ENCODE measurements at places on chromosomes 12 and 14. TPM values are rescaled to one million over a fixed set of nuclear protein-coding genes. Genes with fewer than 3 reads are reported as not detected.

The TMPRSS12 gene
- not detected for total RNA-seq

DNA sequence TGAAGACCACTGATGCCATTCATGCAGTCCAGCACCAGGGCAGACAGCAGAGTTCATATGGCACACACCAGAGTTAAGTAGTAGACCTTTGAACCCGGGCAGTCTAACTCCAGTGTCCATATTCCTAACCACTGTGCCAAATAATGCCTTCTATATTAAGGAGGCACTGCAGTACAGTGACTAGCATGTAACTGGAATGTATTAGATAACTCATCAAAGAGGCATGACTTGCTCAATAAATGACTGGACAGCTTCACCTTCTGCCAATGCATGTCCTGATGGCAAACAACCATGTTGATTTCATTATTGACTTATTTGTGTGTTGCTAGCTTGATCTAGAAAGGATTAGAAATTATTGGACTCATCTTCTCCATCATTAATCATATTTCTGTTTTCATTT, 40.2 kb downstream of the DACT1 start:
- no peak for DNase-seq

The GPR84 gene
- not detected for total RNA-seq

GRCh38 chr12:8664228-8664913, 1.7 kb upstream of the MFAP5 start:
- peak; percentile 87 for DNase-seq

GRCh38 chr12:78396538-78396937, 468.0 kb upstream of the SYT1 start:
- no peak for DNase-seq

The CCDC198 gene
- total RNA-seq = not detected

- no peak for DNase-seq
These were observed 45.5 kb upstream of the FAR2 start for GRCh38 chr12:29103539-29103974.

The CPM gene
- 7.7 TPM for total RNA-seq

DNA sequence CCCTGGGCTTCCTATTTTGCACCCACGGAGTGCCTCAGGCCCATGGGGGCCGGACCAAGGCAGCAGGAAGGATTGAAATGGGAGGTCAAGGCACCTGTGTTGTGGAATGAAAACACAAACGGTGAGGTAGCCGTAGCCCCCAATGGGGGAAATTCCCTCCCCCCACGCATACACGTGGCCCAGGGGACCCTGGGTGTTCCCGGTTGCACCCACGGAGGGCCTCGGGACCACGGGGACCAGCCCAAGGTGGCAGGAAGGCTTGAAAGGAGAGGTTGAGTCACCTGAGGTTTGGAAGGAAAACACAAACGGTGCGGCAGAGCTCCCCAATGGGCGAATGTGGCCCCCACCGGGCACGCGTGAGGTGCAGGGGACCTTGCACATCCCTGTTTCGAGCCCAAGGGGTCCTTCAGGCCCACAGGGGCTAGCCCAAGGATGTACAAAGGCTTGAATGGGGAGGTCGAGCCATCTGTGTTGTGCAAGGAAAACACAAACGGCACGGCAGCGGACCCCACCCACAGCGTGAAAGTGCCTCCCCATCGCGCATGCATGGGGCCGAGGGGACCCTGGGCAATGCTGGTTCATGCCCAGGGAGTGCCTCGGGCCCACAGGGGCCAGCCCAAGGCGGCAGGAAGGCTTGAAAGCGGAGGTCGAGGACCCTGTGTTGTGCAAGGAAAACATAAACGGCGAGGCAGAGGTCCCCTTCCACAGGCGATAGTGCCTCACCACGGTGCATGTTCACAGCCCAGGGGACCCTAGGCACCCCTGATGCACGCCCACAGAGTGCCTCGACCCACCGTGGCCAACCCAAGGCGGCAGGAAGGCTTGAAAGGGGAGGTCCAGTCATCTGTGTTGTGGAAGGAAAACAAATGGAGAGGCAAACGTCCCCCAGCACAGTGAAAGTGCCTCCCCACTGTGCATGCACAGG, 376.7 kb downstream of the ALG10 start:
- peak; percentile 32 for DNase-seq

The PPP1R36 gene
- 0.19 TPM for total RNA-seq

DNA sequence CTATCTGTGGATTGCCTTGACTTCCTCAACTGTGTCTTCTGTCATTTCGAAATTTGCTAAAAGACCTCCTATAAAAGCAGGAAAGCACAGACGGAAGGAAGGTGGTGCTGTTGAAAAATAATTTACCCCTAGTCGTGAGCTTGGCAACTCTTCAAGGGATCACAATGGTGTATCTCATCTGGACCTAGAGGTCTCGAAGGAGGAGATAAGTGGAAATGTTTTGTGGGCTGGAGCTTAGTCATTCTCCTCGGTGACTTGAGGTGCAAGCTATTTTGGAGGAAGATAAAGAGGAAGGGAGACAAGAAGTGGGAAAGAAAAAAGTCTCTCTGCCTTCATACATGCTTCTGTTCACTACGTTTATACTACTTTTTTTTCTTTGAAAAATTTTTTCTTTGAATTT, 89.9 kb downstream of the FLRT2 start:
- no peak for DNase-seq

GRCh38 chr14:81523616-81524015, 10.0 kb downstream of the SEL1L start:
- no peak for DNase-seq

GRCh38 chr12:102232446-102232845, 34.8 kb upstream of the PMCH start:
- DNase-seq = no peak

GRCh38 chr14:104187931-104188726, 49.7 kb downstream of the KIF26A start:
- no peak for DNase-seq

The CMA1 gene
- total RNA-seq = 1.9 TPM

The P2RX2 gene
- not detected for total RNA-seq

- no peak for DNase-seq
These were observed 167.1 kb upstream of the OR4E1 start for GRCh38 chr14:21840765-21841164.

DNA sequence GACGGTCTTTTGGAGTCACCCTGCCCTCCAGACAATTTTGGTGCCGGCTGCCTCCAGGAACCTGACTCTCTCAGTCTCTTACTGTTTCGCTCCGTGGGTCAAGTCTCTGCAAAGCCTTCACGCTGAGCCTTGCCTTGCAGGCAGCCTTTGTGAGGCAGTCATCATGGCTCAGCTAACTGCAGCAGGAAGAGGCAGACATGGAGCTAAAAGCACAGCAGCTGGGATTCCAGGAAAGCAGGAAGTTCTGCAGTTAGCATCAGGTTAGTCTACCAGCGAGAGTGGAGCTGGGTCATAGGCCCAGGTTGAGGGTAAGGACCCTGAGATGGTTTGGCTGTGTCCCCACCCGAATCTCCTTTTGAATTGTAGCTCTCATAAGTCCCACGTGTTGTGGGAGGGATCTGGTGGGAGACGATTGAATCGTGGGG, 305.4 kb downstream of the PCNX1 start:
- DNase-seq = no peak

DNA sequence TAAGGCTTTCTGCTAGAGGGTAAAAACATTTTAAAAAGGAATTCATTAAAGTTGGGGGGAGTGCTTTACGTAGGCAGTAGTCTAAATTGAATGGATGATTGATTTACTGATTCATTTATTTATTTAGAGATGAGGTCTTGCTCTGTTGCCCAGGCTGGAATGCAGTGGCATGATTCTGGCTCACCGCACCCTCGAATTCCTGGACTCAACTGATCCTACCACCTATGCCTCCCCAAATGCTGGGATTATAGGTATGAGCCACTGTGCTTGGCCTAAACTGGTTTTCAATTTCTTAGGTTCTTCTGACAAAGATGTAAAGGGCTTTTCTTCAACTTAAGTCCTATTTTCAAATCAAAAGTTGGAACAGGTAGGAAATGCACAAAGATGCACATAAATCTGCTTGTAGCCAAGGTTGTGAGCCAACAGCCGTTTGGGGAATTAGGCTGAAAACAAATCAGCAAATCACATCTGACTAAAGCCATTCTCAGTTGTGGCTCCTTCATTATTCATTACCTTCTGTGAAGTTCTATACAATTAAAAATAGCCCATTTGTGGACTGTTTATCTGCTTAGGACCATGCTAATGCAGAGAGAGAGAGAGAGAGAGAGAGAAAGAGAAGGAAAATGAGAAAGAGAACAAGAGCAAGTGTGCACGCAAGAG, 218.0 kb downstream of the PPM1H start:
- no peak for DNase-seq

GRCh38 chr14:45868377-45868776, 615.4 kb upstream of the MIS18BP1 start:
- DNase-seq = no peak

The PLD4 gene
- total RNA-seq = 0.13 TPM

DNA sequence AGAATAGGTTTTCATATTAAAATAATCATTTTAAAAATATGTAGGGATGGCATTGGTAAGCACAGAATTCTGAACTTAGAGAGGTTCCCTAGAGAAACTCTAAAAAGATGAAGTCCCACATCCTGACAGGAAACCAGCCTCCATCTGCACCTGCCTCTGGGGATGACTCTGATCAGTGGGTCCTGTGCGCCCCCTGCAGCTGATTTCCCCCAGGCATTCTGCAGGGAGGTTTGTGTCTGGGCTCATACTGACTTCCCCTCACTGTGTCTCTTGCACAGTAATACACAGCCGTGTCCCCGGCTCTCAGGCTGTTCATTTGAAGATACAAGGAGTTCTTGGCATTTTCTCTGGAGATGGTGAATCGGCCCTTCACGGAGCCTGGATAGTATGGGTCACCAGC, 602.9 kb downstream of the TMEM121 start:
- no peak for DNase-seq

The NTF3 gene
- 1.1 TPM for total RNA-seq

DNA sequence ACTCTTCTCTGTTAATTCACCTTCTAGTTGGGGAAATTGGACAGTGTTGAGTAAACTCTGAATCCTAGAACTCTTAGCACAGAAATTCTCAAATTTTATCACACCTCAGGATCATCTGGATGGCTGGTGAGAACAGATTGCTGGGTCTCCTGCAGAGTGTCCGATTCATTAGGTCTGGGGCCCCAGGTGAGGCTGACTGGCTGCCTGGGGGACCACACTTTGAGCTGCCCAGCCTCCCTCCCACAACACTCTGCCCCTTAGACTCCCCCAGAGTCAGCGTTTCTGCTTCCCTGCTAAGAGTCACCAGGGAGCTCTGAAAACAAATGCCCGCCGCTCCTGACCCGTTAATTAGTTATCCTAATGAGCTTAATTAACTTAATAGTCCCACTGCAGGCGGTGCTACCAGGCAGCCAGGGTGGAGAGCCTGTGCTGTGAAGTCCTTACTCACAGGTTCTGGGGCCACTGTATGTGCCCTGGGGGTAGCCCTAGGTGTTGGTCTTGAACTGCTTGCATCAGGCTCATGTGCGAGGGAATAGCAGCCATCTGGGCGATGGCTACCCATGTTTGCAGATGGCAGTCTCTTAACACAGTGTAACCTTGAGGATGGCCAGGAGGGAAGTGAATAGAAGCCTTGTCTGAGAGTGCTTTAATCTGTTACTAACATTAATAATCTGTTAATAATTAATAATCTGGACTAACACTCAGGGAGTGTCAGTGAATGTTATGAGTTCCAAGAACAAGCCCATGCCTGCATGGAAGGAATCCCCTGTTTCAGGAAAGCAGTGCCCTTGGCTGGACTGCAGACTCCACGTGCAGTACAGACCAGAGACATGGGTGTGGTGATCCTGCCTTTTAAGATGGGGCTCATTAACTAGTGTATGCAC, 35.6 kb downstream of the AACS start:
- no peak for DNase-seq

GRCh38 chr12:101004898-101005297, 205.1 kb downstream of the SLC5A8 start:
- no peak for DNase-seq

DNA sequence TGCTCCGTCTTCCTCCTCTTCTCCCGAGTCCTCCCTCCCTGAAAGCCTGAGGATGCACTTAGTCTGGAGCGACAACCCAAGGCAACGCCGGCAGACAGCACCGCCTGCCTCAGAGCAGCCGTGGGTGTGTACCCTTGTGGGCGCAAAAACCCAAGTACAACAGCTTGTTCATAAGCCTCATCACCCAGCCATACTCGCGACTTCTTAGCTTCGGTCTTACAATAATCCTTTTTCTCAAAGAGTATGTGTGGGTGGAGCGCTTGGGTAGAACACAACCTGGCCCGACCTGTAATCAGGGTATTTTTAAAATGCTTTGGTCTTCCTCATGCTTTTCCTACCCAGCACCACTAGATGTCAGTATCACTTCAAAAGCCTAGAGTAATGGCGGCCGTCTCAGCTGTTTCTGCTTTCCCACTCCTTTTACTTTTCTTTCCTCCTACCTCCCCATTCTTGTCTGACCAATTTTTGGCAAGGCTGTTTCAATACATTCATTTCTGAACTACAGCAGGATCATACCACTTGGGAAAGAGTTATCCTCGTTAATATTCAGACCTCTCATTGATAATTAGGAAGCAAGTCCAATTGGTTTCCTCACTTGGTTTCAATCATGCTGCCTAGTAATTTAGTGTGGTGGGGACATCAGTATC, 198.9 kb downstream of the EPS8 start:
- peak; percentile 39 for DNase-seq

DNA sequence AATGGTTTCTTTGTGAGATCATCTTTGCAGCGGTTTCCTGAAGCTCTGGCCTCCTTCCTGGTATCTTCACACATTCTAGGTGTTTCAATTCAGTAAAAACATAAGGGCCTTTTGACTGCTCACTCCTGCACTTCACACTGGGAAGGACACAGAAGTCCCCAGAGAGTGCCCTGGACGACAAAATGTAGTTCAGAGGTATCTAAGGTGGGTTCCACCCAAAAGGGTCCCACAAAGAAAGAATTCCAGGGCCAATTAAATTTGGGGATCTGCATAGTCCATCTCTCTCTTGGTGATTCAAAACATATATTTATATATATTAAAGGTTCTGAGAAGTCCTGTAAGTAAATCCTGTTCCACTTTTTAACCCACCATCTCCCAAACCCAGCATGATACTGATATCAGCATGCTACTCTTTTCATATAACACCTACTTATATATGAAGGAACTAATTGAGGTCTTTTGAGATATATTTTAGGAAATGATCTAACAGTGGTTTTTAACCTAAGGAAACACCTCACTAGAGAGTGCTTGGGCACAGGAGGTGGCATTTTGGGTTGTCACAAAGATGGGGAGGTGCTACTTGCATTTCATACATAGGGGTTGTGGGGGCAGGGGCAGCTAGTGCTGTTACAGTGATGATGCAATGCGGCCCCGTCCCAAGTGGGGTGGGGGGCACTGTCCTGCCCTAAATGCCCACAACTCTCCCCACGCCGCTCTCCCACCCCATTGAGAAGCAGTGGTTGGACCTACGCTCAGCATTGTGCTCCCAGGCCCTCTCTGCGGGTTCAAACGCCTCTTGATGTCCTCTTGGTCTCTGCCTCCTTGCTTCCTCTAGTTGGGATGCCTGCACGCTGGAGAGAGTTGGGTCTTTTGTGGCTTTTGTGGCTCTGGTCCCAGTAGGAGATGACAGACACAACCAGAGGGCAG, 109.4 kb downstream of the ARF6 start:
- no peak for DNase-seq
